ENCODE measurements at places on chromosomes 13 and 19.

- DNase-seq, result peak; percentile 12
Observed at GRCh38 chr19:45613926-45614725, 12.1 kb upstream of the GPR4 start.

DNA sequence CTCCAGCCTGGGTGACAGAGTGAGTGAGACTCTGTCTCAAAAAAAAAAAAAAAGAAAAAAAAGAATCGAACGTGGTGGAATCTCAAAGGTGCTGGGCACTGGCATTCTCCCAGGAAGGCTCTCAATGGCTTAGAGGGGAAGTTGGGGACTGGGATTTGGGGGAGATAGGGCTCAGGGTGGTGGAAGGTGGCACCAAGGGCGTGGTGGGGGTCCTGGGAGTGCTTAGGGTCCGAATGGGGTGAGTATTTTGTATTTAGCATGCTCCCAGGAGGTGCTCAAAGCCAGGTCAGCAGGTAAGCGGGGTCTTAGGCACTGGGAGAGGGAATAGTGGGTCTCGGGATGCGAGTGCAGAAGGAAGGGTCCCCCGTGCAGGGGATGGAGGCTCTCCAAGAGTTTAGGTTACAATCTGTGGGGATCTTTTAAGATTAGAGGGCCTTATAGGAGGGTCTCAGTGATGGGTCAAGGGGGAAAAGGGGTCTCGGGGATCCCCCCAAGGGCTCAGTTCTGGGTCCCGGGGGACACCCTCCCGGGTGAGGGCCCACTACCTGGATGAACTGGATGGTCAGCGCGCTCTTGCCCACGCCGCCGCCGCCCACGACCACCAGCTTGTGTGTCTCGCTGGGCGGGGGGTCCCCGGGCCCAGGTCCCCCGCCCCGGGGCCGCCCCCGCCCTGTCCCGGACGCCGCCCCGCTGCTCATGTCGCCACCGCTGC, 386 bp downstream of the RRAS start:
- no peak for DNase-seq

- DNase-seq, result no peak
Observed at GRCh38 chr13:71590654-71591148, 276.3 kb downstream of the DACH1 start.

DNA sequence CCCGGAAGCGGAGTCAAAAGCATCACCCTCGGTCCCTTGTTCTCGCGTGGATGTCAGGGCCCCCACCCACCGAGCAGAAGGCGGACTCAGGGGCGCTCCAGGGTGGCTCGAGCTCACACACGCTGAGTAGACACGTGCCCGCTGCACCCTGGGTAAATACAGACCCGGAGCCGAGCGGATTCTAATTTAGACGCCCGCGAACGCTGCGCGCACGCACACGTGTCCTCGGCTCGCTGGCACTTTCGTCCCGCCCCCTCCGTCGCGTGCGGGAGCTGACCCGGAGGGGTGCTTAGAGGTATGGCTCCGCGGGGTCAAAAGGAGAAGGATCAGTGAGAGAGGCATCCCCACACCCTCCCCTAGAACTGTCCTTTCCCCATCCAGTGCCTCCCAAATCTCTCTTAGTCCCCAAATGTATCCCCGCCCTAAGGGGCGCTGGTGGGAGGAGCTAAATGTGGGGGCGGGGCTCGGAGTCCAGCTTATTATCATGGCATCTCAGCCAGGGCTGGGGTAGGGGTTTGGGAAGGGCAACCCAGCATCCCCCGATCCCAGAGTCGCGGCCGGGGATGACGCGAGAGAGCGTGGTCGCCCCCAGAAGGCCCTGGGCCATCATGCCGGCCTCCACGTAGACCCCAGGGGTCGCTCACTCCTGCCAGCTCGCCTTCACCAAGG, 451 bp upstream of the ICAM5 start:
- peak; percentile 36 for DNase-seq

GRCh38 chr19:48646722-48647216, 782 bp upstream of the CA11 start:
- no peak for DNase-seq

DNA sequence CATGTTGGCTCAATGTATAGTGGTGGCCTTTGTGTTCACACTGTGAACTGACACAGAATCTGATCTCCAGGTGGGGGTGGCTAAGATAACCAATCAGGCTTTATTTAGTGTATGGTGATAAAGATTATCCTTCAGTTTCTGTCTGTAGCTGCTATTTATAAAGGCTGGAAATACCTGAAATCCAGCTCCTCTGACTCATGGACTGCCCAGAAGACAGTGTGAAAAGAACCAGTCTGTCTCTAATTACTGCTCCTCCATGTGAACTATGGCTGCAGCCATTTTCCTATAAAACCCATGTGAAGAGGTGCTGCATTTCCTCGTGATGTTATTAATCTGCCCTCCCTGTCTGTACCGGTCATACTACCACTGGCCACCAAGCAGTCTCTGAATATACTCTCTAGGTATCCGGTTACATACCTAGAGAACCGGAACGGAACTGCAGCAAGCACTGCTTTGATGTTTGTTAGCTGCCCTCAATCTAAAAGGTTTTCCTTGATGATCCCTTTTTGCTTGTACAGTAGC, 238.0 kb downstream of the LHFPL6 start:
- DNase-seq, result no peak

GRCh38 chr13:60931858-60932546, 483.6 kb downstream of the PCDH20 start:
- no peak for DNase-seq

DNA sequence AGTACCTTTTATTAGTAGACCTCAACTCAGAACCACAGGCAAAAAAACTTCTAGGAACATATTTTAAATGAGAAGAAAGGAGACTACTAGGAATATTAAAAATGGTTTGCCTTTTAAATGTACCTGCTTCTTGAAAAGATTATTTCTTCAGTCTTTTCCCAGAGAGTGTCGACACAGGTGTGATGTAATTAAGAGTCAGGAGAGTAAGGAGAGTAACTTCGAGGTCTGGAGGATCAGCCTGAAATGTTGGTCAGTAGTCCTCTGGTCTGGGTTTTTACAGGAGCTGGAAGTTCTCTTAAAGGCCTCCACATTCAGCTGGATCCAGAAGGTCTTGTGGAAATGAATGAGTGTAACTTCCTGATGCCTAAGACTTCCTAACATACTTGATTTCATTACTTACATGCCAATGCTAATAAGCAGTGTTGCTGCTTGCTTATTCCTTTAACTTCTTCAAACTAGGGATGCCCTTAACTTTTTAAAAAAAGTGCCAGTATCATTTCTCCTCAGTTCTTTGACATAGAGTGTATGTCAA, at the start of gene KCTD4:
KCTD4 (minus strand) TSS at position 345 of the 532 bp plus-strand sequence. CDS start 6,478 bp downstream, outside the sequence.
- DNase-seq, result no peak

DNA sequence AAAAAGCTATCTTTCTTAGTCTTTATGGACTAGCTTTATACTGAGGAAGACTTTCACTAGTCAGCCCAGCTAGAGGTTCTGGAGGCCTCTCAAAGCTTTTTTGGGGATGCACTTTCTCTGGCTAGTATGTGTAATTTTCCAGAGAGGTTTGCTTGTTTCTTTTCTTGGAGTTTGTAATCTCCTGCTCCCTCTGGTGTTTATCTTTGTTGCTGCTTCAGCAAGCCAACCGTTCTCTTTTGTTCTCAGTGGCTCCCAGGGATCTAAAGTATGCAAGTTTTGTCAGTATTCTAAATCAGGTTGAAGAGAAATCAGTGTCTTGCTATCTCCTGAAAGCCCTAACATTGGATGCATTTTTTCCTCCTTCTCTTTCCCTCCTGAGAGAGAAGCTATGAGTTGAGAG, 121.1 kb upstream of the MYO16 start:
- DNase-seq, result no peak

GRCh38 chr13:30431269-30431940, 9.1 kb downstream of the UBE2L5 start:
- DNase-seq, result no peak

- DNase-seq, result no peak
Observed at GRCh38 chr19:18717601-18718000, 34.1 kb downstream of the CRTC1 start.
